T-cell (primary cell): ENCODE measurements at places on chromosomes 2 and 18.

GRCh38 chr2:233711312-233712008 is 1.2 kb upstream of the UGT1A5 start:
- DNase-seq, result peak; percentile 54

DNA sequence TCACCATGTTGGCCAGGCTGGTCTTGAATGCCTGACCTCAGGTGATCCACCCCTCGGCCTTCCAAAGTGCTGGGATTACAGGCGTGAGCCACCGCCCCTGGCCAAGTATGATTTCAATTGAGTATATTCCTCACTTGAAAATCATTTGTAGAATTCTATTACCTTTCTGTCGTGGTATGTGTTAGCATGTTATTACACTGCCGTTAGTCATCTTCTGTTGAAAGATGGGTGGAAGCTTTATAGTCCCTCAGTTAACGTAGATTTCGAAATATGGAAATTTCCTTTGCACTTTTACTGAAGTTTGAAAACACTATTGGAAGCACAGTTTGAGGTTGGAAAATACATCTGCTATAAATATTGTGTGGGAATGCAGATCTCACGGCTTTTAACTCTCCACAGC is 14.7 kb downstream of the NIFK start:
- DNase-seq, result no peak

DNA sequence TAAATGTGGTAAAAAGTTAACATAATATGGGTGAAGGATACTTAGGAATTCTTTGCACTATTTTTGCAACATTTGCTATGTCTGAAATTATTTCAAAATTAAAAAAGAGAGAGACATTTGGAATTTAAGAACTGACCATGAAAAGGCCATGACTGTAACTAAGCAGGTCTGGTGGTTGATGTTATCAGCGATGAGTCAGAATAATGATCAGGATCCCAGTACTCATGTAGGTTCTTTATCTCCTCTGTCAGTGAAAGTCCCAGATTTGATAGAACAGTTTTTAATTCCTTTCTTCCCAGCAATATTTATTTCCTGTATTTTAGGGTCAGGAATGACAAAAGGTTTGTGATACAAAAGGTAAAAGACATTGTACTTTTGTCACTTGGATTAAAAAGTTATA is 242.4 kb upstream of the ZNF521 start:
- DNase-seq, result no peak

- no peak for DNase-seq
Measured at GRCh38 chr18:13474907-13475545, 251.3 kb downstream of the FAM210A start.

GRCh38 chr2:182715121-182715891 is 751 bp upstream of the DNAJC10 start:
- no peak for DNase-seq

DNA sequence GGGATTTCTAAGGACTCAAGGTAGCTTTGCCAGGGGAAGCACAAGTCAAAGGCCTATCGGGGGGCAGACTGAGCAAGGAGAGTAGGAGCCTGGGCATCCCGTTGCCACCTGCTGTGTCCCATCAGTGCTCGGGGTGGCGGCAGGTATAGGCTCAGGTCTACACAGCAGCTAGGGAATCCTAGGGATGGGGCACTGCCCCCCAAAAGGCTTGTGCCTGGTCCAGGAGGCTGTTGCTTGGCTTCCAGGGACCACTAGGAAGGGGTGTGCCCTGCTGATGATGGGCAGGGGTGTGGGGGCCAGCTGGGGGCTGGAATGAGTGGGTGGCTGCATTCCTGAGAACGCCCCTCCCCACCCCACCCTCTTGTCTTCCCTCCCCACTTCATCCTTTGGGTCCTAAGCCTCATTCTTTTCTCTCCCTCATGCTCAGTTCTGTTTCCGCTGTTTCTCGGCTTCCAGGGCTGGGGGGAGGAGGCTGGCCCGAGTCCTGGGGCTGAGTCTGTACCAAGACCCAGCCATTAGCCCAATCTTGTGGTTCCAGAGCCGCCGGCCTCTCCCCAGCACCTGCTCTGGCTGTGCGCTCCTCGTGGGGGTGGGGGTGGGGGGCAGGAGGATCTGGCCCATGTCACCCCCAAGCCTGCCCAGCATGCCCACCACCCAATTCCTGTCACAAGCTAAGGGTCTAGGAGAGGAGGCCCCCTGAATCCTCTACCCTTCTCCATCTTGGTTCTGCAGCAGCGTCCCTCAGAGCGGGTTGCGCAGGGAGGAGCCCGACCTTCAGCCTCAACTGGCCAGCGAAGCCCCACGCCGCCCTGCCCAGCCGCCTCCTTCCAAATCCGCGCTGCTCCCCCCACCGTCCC is 12.8 kb downstream of the SPEG start:
- DNase-seq, result no peak

DNA sequence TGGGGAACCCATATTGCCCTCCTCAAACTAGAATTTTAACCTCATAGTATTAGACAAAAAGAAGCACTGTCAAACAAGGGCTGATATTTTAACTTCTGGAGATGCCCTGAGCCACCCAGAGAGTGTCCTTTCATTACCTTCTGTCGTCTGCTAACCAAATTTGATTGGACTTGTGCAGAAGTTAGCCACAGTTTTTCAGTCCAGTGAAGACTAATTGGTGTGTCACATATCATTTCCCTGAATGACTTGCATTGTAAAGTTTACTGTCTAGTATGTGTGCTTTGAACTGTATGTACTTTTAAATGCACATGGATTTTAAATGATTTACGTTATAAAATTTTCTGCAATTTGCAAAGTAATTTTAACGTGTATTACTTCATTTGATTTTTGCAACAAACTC is 646.5 kb downstream of the SATB2 start:
- DNase-seq, result no peak

- no peak for DNase-seq
Measured at GRCh38 chr2:26270373-26270772, 25.6 kb downstream of the HADHB start.

DNA sequence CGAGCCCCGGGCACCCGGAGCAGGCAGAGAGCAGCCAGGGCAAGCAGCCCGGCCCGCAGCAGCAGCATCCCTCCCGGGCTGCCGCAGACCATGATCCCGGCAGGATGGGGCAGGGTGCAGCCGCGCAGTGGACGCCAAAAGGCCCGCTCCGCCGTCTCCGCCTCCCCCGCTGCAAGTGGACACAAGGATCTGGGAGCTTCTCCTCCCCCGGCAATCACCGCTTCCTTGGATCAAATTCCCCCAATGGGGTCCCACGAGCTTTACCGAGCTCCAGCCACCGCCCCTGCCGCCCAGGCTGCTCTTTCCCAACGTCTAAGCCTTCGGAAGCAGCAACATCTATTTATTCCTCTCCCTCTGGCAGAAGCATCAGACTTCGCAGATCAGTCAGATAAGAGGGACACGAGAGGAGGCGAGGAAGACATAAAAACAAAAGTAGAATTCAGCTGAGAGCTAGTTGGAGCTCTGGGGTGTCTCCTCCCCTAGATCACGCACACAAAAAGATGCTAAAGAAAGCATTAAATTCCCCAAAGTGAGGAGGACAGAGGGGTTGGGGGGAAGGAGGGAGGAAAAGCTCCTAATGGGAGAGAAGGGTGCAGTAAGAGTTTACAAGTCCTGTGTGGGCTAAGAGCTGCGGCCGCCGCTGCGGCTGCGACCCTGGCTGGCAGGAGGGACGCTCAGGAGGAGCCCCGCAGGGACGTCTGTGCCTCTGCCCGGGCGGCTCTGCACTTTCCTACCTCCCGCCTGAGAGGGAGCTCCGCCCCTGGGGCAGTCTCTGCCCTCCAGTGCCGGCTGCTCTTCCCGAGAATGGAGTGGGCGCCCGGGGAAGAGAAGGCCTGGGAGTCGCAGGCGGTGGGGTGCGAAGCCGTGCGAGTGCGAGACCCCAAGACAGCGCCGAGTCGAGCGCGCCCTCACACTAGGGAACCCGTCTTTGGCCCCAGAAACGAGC is at the start of gene FRZB:
TSS of gene FRZB (minus strand) at position 177 of the 946 bp plus-strand sequence. CDS start at position 92, 85 bp downstream.
- DNase-seq, result no peak

- no peak for DNase-seq
Measured at GRCh38 chr2:109409321-109410038, 204.3 kb downstream of the SEPTIN10 start.

DNA sequence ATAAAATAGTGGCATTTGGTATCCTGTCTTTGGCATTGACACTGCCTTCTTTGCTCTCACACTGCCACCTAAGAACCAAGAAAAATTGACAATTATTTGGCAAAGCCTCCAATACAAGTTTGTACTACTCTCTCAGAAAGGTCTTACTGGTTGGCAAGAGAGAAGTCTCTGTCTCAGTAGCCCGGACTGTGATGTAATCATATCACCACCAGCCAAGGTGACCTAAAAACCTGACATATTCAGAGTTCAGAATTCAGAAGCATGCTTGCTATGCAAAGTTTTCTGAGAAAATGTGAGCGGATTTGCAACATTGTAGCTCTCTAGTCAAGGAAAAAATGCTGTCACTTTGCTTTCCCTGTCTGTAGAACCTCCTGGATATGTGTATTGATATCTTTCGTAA is 196.0 kb downstream of the CDH7 start:
- no peak for DNase-seq
